NCI-H2029 treated with DMSO at 0.1 percent for 48 hours (cell line): ENCODE measurements at places on chromosomes 5 and 9.

GRCh38 chr5:150948539-150948938 is 43.8 kb upstream of the ZNF300 start:
- DNase-seq: no peak

DNA sequence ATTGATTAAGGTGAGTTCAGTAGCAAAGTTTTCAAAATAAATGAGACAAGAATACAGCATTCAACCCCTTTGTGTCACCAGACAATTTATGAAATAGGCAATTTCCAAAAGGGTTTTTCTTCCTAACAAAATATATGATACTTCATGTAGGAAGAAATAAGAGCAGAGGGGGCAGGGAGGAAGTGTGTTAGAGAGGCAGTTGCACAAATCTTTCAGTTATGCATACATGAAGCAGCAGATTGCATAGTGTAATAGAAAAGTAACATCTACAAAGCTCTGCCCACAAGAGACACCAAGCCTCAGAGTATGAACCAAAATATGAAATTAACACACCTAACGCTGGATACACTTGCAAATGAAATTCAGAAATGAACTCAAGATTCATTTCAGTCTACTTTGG is 157.0 kb downstream of the DENND1A start:
- DNase-seq: no peak

DNA sequence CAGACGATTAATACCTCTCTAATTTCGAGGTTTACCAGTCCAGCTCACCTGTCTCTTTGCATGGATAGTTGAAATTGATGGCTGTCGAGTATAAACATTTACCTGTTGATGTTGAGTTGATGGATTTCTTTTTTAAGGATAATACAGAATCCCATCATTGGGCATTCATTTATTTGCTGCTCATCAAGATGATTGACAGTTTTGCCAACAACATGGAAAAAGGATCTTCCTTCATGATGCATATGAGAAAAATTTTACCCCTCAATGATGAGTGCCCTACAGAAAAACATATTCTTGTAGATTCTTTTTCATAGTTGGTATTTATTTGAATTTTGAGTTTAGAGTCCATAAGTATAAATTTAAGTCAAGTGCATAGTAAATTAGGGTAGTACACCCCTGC is 59.2 kb downstream of the ZCCHC7 start:
- no peak for DNase-seq

- no peak for DNase-seq
Measured at GRCh38 chr5:81180780-81181460, 52.2 kb upstream of the CKMT2 start.

GRCh38 chr5:156394642-156395305 is 67.8 kb downstream of the SGCD start:
- DNase-seq: peak; percentile 65

DNA sequence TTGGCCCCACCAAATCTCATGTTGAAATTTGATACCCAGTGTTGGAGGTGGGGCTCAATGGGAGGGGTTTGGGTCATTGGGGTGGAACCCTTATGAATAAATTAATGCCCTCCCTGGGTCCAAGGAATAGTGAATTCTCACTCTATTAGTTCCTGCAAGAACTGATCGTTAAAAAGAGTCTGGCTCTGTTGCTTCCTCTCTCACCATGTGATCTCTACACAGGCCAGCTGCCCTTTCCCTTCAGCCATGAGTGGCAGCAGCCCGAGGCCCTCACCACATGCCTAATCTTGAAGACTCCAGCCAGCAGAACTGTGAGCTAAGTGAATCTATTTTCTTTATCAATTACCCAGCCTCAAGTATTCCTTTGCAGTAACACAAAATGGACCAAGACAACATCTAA is 106.0 kb downstream of the CAAP1 start:
- DNase-seq: no peak

- DNase-seq: no peak
Measured at GRCh38 chr5:6492934-6493333, 44.3 kb downstream of the UBE2QL1 start.

- no peak for DNase-seq
Measured at GRCh38 chr5:72509401-72509800, 2.2 kb upstream of the ZNF366 start.

DNA sequence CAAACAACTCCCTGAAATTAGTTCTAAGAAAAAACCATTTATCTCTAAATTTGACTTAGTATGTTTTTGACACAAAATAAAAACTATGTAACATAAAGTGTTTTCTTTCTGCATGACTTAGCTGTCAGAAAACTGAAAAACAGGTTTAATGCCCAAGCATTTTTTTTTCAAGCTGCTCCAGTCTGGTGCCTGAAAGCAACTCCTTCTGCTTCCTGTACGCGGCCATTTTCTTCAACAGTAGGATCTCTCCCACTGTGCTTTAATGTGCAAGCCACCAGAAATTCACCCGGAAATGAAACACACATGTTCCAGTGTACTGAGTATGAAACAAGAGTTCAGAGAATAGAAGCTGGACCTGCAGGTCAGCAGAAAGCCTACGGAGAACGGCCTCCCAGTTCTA is 161.2 kb downstream of the MED27 start:
- no peak for DNase-seq

- no peak for DNase-seq
Measured at GRCh38 chr9:69173891-69174615, at the start of gene TJP2. TSS of gene TJP2 (plus strand) at chr9:69174277. CDS start at chr9:69174373, 96 bp downstream.

DNA sequence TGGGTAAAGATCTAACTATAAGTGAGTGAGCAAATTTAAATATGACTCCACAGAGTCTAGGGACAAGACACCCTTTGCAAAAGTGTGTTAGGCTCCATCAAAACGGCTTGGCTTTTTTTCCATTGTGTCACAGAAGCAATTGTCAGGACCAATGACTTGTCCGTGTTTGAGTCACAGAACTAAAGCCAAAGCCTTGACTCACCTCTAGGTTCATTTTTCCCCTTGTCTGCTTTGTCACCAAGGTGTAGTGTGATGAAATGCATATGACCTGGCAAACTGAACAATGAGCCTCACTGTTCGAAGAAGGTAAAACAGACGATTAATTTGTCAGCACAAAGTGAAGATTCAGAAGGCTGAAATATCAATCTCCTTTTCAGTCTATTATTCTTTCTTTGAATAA is 331.0 kb downstream of the GLIS3 start:
- no peak for DNase-seq
